H1 (cell line): ENCODE measurements at places on chromosomes 3 and 15.

DNA sequence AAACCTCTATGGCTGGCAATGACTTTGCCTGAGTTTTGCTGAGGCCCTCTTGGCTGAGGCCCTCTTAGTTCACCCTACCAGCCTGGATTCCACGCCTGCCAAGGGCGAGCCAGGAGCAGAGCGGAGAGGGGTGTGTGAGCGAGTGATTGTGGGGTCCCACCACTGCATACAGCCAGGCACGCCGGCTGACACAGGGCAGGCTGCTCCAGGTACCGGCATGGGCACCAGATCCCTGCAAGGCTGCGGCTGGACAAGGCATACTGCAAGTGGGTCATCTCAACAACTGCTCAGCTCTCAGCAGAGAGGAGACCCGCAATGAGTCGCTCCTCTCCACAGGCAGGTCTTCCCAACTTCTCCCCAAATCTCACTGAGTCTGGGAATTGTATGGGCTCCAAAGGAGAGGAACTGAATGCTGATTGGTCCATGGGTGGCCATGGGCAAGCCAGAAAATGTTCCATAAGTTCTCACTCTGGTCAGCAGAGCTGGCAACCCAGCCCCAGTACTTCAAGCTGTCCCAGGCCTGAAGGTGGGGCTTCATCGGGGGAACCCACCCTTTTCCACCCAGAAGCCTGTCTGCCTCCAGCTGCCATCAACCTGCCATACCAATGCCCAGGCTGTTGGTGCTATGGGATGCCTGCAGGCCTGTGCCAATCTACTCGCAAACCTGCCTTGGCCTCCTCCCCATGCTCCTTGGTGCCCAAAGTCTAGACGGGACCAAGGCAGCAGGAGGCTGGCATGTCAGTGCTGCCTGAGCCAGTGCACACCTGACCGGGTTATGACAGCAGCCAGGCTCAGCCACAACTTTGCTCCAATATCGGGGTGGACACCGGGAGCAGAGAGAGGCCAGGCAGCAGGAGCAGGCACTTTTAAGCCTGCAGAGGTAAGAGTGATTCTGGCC is 1273.6 kb upstream of the GBE1 start:
- H3K36me3 ChIP-seq: no peaks in the 10 kb centered on the region
- no peak for DNase-seq
- no peak overlapping the region for H3K4me3 ChIP-seq
- no peaks in the 10 kb centered on the region for H3K27me3 ChIP-seq
- H3K4me1 ChIP-seq: no peaks in the 10 kb centered on the region

- no peak overlapping the region for H3K27ac ChIP-seq
- H3K4me1 ChIP-seq: no peaks in the 10 kb centered on the region
- no peak for DNase-seq
- H3K27me3 ChIP-seq: no peaks in the 10 kb centered on the region
These were observed 214.9 kb downstream of the IL20RB start for GRCh38 chr3:137172728-137173127.

GRCh38 chr3:189273736-189274135 is 102.0 kb downstream of the TPRG1 start:
- no peaks in the 10 kb centered on the region for H3K36me3 ChIP-seq
- DNase-seq: no peak
- no peak overlapping the region for H3K4me3 ChIP-seq

DNA sequence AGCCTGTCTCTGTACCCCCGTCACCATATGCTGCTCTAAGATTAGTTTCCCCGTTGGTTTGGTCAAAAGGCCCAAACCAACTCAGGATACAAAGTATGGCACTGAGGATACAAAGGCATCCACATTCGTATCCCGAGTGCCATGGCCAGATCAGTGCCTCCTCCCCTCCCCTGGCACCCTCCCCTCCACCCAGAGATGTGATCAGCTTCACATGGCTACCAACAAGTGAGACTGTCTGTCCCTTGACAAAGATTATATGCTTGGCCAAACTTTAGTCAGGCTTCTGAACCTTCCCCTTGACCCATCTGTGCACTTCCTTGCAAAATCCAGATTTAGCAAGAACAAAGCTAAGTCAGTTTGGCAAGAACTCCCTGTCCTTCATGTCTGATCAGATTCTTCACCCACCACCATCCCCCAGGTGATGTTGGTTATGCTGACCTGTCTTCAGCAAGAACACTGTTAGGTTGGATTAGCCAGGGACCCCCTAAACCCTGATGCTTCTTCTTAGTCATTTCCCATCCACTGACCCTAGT is 61.7 kb downstream of the KLF15 start:
- no peak for DNase-seq
- H3K4me1 ChIP-seq: peaks cover 8% of the 10 kb centered on the region
- H3K4me3 ChIP-seq: no peak overlapping the region
- no peaks in the 10 kb centered on the region for H3K27me3 ChIP-seq
- no peaks in the 10 kb centered on the region for H3K36me3 ChIP-seq

DNA sequence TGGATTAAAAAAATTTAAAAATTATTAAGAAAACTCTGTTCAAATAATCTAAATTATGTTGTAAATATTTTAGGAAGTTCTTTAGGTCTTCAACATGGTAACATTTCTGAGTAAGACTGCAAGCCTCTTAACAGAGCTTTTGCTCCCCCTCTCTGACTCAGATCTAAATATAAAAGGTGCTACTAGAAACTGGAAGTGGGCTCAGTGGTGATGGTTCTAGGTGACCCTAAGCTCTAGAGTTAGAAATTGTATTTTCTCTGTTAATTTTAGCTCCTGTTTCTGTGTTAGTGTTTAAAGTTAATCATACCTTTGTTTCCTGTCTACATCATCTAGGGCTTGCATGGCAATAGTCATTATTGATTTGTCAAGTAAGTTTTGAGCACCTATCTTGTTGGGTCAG is 159.9 kb upstream of the MEIS2 start:
- no peak for DNase-seq
- no peaks in the 10 kb centered on the region for H3K27me3 ChIP-seq
- H3K4me3 ChIP-seq: no peak overlapping the region
- H3K27ac ChIP-seq: no peak overlapping the region
- no peaks in the 10 kb centered on the region for H3K4me1 ChIP-seq
- no peaks in the 10 kb centered on the region for H3K36me3 ChIP-seq

DNA sequence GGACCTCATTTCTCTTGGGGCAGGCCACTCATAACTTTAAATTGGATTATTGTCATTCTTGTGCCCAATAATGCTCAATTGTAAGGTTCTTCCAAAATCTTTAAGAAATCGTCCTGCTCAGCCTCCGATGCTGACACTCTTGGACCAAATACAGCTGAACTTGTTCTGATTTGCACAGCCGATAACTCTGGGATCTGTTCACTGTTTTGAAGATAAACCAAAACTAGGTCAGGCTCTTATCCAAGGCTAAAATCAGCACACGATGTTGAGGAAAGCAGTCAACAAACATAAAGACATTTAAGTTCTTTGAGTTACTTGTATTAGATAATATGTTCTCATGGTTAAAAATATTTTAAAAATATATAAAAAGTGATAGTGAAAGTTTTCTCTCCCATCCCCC is 52.0 kb upstream of the NEO1 start:
- no peaks in the 10 kb centered on the region for H3K27me3 ChIP-seq
- H3K27ac ChIP-seq: no peak overlapping the region
- no peaks in the 10 kb centered on the region for H3K4me1 ChIP-seq
- no peak for DNase-seq
- no peaks in the 10 kb centered on the region for H3K36me3 ChIP-seq

DNA sequence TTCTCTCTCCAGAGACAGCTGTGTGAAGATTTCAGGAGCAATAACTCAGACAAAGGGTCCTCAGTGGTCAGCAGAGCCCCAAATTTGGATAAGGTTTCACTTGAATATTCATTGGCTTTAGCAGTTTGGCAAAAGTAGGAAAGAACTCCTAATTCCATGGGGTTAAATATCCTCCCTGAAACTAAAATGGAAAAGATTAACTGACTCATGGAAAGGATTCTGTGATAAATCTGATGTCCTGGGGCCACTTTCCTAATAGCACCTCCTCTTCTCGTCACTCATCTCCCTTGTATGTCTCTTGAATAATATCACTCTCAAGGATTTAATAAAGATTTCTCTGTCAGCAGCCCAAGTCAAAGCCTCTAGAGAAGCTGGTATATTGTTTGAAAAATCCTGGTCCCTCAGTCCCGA is 33.3 kb upstream of the TBC1D23 start:
- H3K4me3 ChIP-seq: no peak overlapping the region
- no peaks in the 10 kb centered on the region for H3K27me3 ChIP-seq
- DNase-seq: no peak
- H3K4me1 ChIP-seq: no peaks in the 10 kb centered on the region

- H3K4me3 ChIP-seq: no peak overlapping the region
- DNase-seq: no peak
- no peaks in the 10 kb centered on the region for H3K4me1 ChIP-seq
- no peaks in the 10 kb centered on the region for H3K27me3 ChIP-seq
- H3K36me3 ChIP-seq: no peaks in the 10 kb centered on the region
These were observed 83.5 kb upstream of the LIPC start for GRCh38 chr15:58348095-58348812.

- DNase-seq: no peak
- H3K4me1 ChIP-seq: peaks cover 65% of the 10 kb centered on the region
- no peaks in the 10 kb centered on the region; the same call in 1 of the 2 replicates for H3K36me3 ChIP-seq
- H3K27ac ChIP-seq: no peak overlapping the region
- no peaks in the 10 kb centered on the region for H3K27me3 ChIP-seq
- no peak overlapping the region for H3K4me3 ChIP-seq
These were observed 44.6 kb downstream of the TRIM71 start for GRCh38 chr3:32862247-32862935.

DNA sequence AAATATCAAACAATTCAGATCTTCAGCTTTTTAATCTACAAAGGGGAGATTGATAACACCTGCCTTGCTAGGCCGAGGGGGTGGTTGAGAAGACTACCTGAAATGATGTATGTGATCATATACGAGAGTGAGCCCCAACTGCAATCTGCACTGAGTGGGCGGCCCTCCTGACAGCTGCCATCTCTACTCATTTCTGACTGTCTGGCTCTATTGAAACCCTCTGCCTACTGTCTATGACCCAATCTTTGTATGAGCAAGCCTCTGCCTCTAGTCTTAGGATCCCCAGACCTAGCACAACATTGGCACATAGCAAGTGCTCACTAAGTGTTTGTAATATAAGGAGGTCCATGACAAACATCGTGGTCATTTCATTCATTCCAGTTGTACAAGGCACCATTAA is 144.4 kb upstream of the NR2F2 start:
- no peaks in the 10 kb centered on the region for H3K27me3 ChIP-seq
- no peak overlapping the region for H3K4me3 ChIP-seq
- H3K27ac ChIP-seq: no peak overlapping the region
- no peaks in the 10 kb centered on the region for H3K36me3 ChIP-seq

DNA sequence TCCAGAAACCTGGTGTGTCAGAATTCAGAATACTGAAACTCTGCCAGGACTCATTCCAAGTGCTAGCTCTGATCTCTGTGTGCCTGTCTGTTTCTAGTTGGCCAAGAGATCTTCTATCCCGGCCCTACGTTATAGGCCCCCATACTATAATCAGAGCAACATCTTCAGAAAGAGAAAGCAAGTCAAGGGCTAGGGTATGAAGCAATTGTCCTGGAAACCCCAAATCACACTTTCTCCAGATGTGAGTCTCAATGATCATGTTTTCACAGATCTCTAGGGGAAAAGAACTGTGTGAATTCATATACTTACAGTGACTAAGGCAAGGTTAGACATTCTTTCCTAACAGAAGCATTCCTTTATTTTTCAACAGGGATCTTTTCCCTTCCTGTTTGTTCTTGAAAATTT is 309.7 kb downstream of the SLC9A9 start:
- no peak for DNase-seq
- no peaks in the 10 kb centered on the region for H3K4me1 ChIP-seq
- H3K4me3 ChIP-seq: no peak overlapping the region

DNA sequence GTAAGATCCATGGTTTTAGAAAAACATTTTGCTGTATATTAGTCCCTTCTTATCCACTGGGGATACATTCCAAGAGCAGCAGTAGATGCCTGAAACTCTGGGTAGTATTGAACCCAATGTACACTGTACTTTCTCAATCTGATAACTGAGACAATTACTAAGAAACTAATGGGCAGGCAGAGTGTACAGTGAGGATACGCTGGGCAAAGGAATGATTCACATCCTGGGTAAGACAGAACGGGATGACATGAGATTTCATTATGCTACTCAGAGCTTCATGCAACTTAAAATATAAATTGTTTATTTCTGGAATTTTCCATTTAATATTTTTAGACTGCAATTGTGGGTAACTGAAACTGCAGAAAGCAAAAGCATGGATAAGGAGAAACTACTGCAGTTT is 46.2 kb upstream of the TEX55 start:
- no peak overlapping the region for H3K27ac ChIP-seq
- no peak overlapping the region for H3K4me3 ChIP-seq
- DNase-seq: no peak
- H3K4me1 ChIP-seq: no peaks in the 10 kb centered on the region

- H3K36me3 ChIP-seq: no peaks in the 10 kb centered on the region
- H3K4me1 ChIP-seq: no peaks in the 10 kb centered on the region
- H3K4me3 ChIP-seq: no peak overlapping the region
- H3K27me3 ChIP-seq: no peaks in the 10 kb centered on the region
- DNase-seq: no peak
These were observed 98.8 kb downstream of the ZNF621 start for GRCh38 chr3:40623567-40623966.

- DNase-seq: no peak
- H3K4me3 ChIP-seq: no peak overlapping the region
- H3K36me3 ChIP-seq: no peaks in the 10 kb centered on the region
- H3K27me3 ChIP-seq: peaks cover 18% of the 10 kb centered on the region
These were observed 109.7 kb upstream of the GADL1 start for GRCh38 chr3:31004025-31004678.

DNA sequence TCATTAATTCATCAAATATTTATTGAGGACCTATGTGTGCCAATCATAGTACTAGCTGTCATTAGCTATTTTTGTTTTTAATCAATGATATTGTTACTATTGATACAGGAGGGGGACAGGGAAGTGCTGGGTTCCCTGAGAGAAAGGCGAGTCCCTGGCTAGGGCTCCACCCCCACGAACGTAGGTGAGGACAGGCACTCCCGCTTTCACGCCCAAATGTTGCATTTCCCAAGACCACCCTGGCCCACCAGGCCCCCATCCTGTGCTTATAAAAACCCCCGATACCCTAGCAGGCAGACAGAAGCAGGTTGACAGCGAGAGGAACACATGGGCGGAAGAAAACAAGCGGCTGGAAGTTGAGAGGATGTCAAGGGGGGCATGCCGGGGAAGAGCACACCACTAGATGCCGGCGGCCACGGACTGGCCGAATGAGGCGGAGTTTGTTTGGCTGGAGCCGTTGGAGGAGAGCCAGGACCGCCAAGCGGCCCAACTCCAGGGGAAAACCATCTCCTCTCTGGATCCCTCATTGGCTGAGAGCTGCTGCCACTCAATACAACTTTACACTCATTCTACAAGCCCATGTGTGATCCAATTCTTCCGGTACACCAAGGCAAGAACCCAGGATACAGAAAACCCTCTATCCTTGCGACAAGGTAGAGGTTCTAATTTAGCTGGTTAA is 798.7 kb upstream of the SEMA6D start:
- H3K27ac ChIP-seq: no peak overlapping the region
- H3K27me3 ChIP-seq: no peaks in the 10 kb centered on the region
- H3K4me3 ChIP-seq: no peak overlapping the region

GRCh38 chr3:108780235-108780634 is 23.0 kb upstream of the RETNLB start:
- H3K4me3 ChIP-seq: no peak overlapping the region
- no peaks in the 10 kb centered on the region for H3K36me3 ChIP-seq
